ENCODE measurements at places on chromosomes 1 and 21.

- no peak for DNase-seq
These were observed at the start of gene KCNQ4 for GRCh38 chr1:40783001-40783905. Gene KCNQ4, plus strand, starts transcription at chr1:40783787. Its CDS starts 307 bp downstream, at chr1:40784094.

DNA sequence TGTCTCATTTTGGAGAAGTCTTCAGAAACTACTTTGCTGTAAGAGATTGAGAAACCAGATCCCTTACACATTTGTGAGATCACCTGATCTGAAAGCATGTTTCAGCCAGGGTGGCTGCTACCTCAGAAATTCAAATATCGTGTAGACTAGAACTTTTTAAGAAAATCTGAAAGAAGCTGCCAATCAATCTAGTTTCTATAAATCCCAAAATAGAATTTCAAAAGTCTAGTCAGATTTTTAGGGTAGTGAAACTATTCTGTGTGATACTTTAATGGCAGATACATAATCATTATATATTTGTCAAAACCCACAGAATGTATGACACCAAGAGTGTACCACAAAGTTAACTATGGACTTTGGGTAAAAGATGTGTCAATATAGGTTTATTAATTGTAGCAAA lies 79.9 kb upstream of the PLPPR5 start:
- no peak for DNase-seq

DNA sequence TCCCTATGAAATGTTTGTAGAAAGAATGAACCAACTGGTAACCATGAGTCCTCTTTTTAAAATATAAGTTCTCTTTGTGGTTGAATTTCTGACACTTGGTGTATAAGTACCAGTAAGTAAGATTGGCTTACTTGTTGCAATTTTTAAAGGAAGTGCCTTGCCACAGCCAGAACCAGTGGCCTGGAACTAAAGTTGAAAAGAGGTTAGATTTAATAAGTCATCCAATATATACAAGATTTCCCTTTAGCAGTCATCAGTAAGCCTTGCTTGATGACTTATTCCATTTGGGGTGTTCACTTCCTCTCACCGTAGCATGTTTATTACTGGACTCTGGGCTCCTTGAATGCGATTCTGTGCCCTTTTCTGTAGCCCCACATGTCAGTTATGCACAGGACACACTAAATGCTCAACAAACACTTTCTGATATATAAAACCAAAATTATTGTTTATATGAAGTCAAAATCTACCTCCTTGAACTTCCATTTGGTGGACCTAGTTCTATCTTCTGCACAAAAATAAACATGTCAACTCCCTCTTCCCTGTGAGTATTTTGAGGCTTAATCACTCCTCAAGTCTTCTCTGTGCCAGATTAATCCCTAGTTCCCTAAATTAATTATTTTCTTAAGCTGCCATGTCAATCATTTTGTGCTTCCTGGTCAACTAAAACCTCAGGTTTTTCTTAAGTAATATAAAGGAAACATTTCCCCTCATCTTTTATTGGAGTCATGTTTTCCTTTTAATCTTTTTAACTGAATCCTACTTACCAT lies 218.1 kb downstream of the ST6GALNAC3 start:
- no peak for DNase-seq

DNA sequence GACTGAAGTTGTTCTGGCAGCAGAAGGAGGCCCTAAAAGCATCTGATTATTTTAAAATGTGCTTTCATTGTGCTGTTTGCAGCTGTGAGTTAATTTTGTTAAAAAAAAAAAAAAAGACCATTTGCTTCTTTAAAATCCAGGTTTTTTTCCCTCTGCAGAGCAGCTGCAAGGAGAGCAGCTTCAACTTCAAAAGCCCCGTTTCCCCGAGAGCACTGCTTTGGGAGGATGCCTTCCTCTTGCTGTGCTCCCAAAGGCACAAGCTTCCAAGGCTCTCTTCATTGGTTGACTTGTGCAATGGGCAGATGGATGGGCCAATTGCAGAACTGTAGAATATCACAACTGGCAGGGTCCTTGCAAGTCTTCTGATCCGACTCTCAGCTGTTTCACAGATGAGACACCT lies 459.2 kb upstream of the PKN2 start:
- no peak for DNase-seq

DNA sequence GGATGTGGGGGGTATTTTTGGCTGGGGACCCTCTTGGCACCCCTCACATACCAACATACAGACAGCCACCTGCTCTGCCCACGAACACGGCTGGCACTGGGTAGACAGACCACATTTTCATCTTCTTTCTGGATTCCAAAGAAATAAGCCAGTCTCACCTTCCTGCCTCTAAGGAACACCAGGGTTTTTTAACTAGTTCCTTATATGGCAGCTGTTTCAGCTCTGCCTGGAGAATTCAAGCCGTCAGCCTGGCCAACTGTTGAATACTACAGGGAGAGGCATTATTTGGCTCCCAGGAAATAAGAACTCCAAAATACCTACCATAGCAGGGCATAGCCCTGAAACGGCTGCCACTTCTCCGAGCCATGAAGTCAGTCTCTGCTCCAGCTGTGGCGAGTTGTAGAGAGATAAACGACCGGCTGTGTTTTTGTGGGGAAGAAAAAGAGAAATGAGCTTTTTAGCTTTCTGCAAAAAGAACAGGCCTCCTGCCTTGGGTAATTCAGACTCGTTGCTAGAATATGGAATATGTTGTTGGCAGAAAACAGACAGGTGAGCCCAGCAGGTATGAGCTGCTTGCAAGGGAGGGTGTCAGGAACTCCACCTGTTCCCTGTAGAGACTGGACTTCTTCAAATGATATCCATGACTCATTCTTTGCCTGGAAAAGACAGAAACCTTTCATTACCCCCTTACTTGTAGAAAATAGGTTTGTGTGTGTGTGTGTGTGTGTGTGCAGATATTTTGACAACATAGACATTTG lies 51.8 kb downstream of the MT1HL1 start:
- no peak for DNase-seq

GRCh38 chr1:110634455-110635311 lies 28.5 kb upstream of the KCNA2 start:
- DNase-seq, result no peak

- no peak for DNase-seq
These were observed 67.6 kb downstream of the RASAL2 start for GRCh38 chr1:178161516-178161915.
